ENCODE measurements at places on chromosomes 2 and 18.

- peak; percentile 70 for DNase-seq
Measured at GRCh38 chr18:76801567-76802505, 20.5 kb upstream of the ZNF236 start.

- DNase-seq, result peak; percentile 51
Measured at GRCh38 chr2:240856151-240856980, 12.3 kb upstream of the AGXT start.

- no peak for DNase-seq
Measured at GRCh38 chr2:96856776-96857666, 795 bp downstream of the ANKRD39 start.

- DNase-seq, result peak; percentile 51
Measured at GRCh38 chr2:10057231-10058107, 14.1 kb downstream of the KLF11 start.

GRCh38 chr18:56202678-56203077, 435.7 kb downstream of the TXNL1 start:
- no peak for DNase-seq

DNA sequence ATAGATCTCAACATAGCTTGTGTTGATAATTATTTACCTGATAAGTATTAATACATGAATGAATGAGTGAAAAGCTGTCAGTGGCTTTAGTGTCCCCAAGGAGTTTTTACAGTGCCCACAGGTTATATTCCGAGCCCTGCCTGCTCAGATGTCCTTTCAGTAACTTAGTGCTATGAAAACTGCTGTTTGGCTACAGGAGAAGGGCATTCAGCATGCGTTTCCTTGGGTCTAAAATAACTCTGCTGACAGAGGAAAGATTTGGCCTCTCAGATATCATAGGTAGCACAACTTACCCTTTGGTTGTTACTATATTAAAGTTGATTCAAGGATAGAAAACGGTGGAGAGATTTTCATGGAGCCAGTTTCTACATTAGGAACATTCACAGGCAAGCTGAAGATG, 241.0 kb downstream of the ETAA1 start:
- no peak for DNase-seq

DNA sequence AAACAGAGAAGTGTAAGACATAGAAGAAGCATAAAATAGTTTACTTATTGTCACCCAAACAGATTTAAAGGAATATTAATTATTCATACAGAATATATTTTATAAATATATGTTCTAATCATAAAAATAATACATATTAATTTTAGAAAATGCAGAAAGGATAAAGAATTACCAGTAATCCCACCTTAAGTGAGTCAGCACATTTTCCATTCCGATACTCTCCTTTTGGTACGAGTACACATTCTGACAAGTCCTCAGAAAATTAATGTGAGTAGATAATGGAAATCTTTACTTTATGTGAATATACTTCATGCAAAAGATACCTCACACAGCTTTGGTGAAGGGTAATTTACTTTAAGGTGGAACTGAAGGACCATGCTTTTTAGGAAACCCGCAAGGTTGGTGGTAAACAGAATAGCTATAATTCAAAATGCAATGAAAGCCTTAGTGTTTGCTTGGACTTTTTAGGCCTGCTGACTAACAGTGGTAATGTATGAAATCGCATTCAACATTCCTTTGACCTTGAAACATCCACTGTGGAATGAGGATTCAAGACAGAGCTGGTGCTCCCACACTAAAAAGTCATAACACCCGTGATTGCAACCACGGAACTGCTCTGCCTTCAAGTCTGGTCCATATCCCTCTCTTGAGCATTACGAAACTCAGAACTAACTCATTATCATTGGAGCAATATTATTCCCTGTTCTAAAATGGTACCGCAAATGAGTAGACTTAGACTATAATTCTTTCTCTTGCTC, 28.1 kb upstream of the HTR2B start:
- no peak for DNase-seq

GRCh38 chr2:53880756-53881155, 21.0 kb upstream of the GPR75 start:
- no peak for DNase-seq

- no peak for DNase-seq
Measured at GRCh38 chr2:174535757-174536703, 49.2 kb upstream of the GPR155 start.

GRCh38 chr18:79515944-79516351, 120.2 kb downstream of the NFATC1 start:
- DNase-seq, result no peak

DNA sequence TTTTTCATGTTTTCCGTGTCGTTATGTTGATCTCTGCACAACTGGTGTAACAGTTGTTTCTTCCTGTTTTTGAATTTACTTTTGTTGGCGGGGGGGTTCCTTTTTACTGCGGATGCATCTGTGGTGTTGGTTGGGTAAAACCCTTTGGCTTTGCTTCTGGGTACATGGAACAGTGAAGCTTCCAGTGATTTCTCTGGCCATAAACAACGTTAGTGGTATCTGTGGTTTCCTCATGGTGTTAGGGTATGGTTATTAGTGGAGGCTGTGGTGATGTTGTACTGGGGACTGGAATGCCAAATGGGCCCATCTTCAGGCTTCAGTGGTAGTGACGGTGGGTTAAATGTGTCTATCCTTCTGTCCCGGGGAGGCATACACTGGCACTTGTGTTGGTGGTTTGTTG, 285.4 kb upstream of the ZNF804A start:
- DNase-seq, result no peak
